ENCODE measurements at places on chromosomes 1 and 21. TPM values are rescaled to one million over a fixed set of nuclear protein-coding genes. Genes with fewer than 3 reads are reported as not detected.

- DNase-seq = no peak
Measured at GRCh38 chr1:85824066-85824840, 116.0 kb upstream of the ZNHIT6 start.

DNA sequence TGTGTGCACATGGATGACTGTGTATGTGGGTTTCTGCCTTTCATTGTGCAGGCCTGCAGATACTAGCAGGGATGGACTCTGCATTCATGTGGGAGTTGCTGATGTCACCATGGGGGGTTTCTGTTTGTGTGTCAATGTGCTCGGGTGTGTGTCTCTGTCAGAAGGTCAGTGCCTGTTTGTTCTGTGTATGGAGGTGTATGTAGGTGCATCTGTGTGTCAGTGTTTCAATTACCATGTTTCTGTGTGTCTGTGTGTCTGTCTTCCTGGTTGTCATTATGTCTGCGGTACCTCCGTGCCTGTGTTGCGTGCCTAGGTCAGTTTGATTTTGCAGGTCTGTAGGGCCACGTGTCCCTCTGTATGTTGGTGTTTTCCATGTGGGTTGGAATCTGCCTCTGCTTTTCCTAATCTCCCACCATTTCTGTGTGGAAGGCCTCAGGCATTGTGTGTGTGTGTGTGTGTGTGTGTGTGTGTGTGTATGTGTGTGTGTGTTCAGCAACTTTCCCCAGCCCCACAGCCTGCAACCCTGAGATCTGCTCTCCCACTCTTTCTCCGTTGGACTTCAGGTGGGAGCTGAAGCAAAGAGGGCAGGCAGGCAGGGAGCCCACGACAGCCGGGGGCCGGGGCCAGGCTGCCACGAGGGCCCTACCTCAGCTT lies 36.7 kb upstream of the WASF2 start:
- no peak for DNase-seq

GRCh38 chr1:233780049-233780448 lies 124.4 kb upstream of the SLC35F3 start:
- DNase-seq = no peak

DNA sequence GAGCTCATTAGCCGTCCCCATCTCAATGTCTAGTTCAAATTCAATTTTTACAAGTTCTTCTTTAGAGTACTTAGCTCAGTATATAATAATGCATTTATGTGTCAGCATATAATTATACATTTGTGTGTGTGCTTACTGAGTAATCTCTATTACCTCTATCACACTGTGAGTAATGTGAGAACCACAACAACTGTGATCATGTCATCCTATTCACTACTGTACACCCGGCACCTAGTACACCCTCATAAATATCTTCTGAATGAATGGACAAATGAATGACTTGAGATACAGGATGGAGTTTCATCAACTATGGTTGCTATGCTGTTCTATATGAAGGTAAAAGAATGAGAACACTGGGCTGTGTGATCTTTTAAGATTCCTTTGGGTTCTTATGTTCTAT lies 124.0 kb downstream of the GPATCH2 start:
- DNase-seq = peak; percentile 43

DNA sequence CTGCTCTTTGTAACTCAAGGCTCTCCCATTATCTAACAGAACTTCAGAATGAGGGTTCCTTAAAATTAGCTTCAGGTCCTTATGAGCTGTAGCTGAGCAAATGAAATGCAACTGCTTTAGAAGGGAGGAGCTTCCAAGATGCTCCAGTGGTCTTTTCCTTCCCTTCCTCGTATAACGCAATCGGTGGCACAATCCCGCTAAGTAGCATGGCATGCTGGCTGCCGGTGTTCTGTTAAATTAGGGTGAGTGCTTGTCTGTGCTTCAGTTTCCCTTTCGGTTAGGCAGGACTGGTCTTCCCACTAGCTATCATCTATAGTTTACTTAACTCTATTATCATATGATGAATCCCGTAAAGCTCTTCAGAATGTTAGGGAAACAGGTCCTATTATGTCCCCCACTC lies 917 bp downstream of the KIAA0040 start:
- peak; percentile 4 for DNase-seq

- peak; percentile 93 for DNase-seq
Measured at GRCh38 chr1:186535388-186536133, 74.6 kb upstream of the PDC start.

The ILDR2 gene
- not detected for total RNA-seq

The IGSF3 gene
- total RNA-seq = 0.22 TPM

The IRF6 gene
- 1.6 TPM for total RNA-seq

The PTGS2 gene
- total RNA-seq = 69.3 TPM

Measured in GM23248 (cell line).